HS-5 (cell line): ENCODE measurements at places on chromosomes 12 and 14.

DNA sequence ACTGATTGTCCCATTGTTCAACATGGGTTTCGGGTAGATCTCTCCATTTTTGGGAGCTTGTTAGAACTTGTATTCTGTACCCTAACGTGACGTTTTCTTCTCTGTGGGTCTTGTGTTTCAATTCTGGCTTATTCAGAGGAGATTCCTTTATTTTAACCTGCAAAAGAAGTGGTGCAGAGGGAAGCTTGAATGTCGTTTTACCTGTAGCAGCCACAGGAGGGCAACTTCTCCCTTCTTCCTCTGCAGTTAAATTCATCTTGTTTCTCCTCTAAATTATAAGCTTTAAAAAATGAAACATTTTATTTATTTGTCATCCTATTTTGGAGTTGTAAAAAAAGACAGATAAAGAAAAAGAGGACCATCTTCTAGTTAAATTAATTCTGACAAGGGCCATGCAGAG, 13.7 kb upstream of the CLEC4D start:
- DNase-seq: no peak

DNA sequence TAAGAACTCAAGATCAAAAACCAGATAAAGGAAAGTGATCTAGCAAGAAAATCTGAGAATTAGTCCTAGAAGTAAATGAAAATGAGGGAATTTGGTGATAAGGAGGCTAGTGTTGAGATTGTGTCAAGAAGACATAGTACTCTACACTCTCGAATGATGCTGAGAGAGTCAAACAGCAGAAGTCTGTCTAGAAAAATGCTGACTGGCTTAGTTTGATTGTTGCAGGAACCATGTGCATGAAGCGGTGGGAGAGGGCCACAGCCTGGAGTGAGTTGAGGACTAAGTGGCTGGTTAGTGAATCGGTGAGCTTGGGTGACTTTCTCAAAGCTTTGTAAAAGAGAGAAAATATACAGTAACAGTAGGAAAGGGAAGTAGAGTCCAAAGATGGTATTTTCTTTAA, 124.5 kb downstream of the LRIG3 start:
- DNase-seq: no peak

DNA sequence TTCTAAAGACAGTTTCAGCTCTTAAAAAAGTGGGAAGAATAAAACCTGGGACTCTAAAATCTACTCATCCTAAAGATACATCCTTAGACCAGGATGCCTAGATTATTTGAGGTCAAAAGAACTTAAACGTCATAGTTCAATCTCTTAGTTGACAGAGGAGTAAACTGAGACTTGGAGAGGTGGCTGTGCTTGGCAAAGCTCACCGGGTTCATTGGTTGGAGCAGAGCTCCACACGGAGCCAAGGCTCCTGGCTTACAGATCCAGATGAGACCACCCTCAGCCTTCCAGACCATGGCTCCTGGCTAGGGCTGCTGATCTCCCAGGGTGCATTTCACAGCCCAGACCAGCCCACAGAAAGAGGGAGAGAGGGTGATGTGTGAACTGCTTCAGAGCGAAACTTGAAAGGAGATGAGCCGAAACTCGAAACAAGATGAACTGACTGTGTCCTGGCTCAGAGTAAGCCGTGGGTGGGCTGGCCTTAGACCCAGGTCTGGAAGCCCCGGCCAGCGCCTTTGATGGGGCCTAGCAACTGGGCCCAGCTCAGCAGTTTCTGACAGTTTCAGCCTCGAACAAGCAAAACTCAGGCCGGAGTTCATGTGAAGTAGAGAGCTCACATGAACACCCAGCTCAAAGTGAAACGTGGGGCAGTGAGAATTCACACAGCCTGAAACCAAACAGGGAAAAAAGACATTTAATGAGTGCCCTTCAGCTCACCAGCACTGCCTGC, 1044.8 kb downstream of the BCL11B start:
- DNase-seq: no peak

GRCh38 chr12:64010069-64010686, 165.7 kb downstream of the SRGAP1 start:
- no peak for DNase-seq

- no peak for DNase-seq
Measured at GRCh38 chr14:23349156-23349845, 3.4 kb downstream of the SLC22A17 start.

GRCh38 chr12:40792792-40793386, 100.7 kb downstream of the CNTN1 start:
- no peak for DNase-seq

GRCh38 chr14:35374263-35374712, 30.3 kb downstream of the NFKBIA start:
- DNase-seq: peak; percentile 95

DNA sequence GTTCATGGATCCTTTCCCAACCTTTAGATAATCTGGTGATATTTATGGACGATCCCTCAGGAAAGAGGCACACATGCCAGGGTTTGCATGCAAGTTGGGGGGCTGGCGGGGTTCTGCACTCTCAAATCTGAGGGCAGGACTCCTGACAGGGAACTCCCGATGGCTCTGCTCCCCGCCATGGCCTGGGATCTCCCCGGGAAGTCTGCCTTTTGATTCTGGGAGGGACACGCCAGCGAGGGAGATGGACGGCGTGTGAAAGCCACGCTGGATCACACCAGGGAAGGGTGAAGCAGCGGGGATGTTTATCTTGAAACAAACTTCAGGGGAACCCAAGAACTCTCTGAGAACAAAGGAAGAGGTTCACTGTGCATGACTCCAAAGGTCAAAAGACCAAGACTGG, 43.6 kb downstream of the LGMN start:
- DNase-seq: no peak

DNA sequence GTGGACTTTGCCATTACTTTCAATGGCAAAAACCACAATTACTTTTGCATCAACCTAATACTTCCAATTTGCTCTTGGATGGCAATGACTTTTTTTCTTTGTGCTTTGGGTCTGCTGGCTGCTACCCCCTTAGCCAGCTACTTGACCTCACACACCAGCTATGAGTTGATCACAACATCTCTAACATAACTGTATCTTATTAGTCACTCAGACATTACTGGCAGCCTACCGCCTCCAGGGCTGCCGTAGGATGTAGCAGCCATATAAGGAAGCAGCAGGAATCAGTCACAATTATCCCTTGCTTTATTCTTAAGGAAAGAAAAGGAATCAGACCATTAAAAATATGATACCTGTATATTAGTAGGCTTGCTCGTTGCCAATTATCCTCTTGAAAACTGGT, 260.5 kb downstream of the ADAMTS20 start:
- DNase-seq: no peak

GRCh38 chr14:37171678-37172023, 755 bp downstream of the SLC25A21 start:
- no peak for DNase-seq
